Activated CD8-positive, alpha-beta memory T cell treated with anti-CD3 and anti-CD28 coated beads for 1 hour (primary cell): ENCODE measurements at places on chromosomes 4 and X.

DNA sequence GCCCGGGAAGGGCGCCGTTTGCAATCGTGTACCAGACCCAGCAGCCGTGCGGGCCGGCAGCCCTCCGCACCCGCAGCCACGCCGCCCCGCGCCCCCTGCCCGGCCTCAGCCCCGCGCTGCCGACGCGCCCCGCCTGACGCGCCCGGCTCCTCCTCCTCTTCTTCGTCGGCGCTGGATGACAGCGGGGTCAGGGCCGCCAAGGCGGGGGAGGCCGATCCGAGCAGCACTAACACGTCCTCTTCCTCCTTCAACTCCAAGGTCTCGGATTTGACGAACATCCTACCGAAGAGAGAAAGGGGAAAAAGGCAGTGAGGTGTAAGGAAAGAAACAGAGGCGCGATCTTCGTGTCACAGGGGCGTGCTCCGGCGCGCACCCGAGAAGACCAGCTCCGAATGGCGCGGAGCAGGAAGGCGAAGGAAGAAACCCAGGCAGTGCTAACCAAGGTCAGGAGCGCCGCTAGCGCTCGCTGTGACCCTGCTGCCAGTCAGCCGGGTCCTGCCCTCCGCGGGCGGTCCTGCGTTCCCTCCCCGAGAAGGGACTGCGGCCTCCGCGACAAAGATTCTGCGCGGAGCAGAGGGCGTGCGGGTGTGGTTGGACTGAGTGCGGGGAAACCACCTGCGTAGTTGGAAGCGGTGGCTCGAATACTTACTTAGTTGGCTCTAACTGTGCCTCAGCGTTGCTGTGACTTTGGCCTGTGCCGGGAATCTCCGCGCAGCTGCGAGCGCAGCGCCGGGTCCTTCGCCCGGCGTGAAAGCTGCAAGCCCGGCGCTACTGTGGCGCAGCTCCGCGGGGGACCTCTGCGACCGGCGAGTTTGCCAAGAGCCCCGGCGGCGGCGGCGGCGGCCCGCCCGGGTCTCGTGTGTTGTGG is 548 bp downstream of the NEUROG2 start:
- no peak for DNase-seq

DNA sequence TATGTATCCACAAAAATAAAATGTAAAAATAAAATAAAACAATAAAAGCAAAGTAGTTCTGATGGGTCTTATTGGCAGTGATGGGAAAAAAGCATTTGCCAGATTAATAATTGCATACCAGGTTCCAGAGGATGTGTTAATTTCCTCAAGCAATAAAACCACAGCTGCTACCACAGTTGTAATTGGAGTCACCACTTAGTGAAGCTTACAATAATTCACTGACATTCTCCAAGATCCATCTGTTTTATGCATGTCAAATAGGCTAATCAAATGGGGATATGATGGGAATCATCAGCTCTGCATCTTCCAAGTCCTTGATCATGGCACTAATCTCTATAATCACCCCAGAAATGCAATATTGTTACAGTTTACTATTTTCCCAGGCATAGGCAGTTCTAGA is 123.5 kb upstream of the EMCN start:
- no peak for DNase-seq

DNA sequence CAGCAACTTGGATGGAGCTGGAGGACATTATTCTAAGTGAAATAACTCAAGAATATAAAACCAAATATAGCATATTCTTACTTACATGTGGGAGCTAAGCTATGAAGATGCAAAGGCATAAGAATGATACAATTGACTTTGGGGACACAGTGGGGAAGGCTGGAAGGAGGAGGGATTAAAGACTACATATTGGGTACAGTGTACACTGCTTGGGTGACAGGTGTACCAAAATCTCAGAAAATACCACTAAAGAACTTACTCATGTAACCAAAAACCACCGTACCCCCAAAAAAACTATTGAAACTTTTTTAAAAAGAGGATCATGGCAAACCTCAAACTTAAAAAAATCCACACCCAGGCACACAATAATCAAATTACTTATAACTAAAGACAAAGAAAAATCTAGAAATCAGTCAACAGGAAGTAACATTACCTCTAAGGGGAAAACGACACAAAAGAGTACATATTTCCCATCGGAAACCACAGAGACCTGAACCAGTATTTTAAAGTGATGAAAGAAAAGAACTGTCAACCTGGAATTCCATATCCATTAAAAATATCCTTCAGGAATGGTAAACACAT is 241.8 kb downstream of the PRDM5 start:
- no peak for DNase-seq

GRCh38 chrX:147912093-147912801 is 528 bp downstream of the FMR1 start:
- DNase-seq, result no peak

DNA sequence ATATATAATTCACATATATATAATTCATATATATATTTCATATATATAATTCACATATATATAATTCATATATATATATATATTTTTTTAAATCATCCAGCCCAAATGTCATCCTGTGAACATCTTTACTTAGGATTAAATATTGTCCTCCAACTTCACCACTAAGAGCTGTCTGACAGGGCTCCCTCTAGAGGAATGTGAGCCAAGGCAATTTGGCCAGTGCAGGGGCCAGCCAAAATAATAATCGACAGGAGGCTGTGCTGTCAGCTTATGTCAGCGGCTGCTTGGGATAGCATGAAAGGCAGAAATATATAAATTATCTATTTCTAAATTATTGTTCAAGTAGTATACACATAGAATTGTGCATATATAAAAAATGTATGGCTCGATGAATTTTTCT is 29.5 kb downstream of the EGFL6 start:
- no peak for DNase-seq

- DNase-seq, result no peak
Measured at GRCh38 chr4:147548256-147548655, 67.4 kb downstream of the EDNRA start.

DNA sequence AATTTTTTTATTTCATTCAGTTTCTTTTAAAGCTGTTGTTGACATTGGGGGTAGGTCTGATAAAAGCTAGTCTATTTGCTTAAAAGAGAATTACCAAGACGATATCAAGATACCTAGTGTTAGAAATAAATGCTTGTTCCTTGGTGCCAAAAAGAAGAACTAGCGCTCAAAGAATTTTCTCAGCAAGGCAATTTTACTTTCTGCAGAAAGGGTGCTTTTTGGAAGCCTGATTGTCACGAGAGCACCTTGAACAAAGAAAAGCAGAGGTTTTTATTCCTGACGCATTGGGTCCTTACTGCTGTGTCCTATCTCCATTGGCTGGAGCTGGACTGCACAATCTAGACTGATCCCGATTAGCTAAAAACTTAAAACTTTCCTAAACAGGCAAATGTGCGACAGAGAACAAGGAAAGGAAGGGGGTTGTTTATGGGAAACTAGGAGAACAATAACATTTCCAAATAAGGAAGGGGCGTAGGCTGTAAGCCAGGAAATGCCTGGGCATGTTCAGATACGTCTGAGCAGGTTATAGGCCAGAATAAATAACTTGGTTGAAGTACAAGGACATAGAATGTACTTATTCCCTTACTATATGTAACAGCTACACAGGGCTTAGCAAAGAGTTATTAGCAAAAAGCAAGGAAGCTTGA is 50.3 kb upstream of the STPG2 start:
- DNase-seq, result no peak

GRCh38 chrX:123184866-123185276 is 793 bp downstream of the GRIA3 start:
- DNase-seq, result no peak

DNA sequence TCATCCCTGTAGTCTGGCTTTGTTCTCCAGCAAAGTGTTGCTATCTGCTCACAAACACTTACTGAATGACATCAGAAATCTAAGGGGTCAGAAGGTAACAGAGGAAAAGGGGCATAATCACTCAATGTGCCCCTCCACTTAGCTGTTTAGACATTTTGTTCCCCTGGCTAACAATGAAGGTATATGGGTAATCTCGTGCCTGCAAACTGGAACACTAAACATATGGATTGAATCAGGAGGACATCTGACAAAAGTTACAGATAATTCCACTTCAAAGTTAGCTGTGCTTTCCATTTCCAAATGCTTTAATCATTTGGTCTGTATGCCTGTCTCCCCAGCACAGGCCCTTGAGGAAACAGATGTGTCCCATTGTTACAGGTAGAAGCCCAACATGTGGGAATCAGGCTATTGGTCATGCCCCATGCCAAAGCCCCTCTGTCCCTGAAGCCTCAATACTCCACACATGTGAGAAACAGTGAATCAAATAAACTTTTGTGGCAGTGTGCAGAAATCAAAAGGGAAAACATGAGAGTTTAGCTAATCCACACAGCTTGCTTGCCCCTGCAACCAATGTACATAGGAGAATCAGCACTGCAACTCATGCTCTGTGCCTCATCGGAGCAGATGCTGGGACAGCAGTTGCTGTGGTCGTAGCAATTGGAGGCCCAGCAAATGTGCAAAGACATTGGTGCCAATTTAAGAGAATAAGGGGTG is 111.7 kb downstream of the RNF150 start:
- no peak for DNase-seq

- no peak for DNase-seq
Measured at GRCh38 chr4:77624213-77624612, 18.6 kb downstream of the CXCL13 start.

DNA sequence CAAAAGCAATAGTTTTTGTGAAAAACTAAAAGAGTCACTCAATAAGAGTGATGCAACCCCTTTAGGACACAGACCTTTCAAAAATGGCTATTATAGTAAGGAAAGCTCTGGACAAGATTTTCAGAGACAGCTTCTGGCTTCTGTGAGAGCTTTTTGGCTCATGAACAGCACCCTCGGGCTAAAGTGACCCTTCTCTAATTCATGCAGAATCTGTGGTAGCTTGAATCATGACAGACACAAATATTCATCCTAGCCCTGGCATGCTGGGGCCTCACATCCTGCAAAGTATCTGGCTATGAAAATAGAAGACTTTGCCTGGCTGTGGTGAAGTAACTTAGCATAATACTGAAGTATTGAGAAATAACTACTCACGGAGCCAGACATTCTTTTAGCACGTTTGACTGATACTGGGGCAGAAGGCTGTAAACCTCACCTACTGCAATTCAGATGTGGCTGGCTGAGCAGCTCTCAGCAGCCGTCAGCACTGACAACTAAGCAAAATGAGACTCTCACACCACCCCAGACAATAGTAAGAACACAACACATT is 327.3 kb downstream of the MAPK10 start:
- no peak for DNase-seq

- no peak for DNase-seq
Measured at GRCh38 chrX:71056867-71057266, 11.3 kb downstream of the SNX12 start.

- peak; percentile 4 for DNase-seq
Measured at GRCh38 chrX:39477762-39478120, 620.0 kb downstream of the BCOR start.

DNA sequence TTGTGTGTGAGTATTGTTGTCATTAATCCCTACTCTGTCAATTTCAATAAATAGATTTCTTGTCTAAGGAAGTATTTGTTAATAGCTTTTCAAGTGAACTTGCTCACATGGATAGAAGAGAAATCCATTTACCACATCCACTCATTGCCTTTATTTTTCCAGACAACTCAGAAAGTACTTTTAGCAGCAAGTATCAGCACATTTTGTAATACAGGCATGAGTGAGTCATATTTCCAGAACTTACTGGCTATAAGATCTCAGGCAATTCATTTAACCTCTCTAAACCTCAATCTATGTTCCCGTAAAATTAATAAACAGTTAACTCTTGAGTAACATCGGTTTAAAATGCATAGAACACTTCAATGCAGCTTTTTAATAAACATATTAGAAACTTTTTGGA is 317.9 kb upstream of the PCDH7 start:
- no peak for DNase-seq

DNA sequence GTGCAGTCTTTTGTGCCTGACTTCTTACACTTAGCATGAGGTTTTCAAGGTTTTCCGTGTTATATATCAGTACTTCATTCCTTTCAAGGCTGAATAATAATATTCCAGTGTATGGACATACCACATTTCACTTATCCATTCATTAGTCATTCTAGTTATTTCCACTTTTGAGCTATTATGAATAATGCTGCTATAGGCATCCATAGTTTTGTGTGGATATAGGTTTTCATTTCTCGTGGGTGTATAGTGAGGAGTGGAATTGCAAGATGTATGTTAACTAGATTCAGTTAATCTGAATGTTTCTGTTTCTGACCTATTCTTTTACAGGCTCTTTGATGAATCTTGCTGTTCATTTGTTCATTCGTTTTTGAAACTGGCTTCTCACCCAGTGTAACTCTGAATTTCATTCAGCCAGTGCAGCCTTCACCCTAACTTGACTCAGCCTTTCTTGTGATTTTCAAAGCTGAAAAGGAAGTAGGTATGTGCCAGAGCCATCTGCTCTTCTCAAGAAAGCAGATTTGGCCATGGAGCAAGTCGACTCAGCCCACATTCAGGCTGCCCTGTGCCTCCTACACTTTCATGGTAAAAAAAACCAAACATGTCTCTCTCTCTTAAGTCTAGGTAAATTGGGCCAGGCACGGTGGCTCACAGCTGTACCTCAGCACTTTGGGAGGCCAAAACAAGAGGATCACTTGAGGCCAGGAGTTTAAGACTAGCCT is 56.3 kb upstream of the NOCT start:
- DNase-seq, result no peak

GRCh38 chrX:113001836-113002235 is 161.2 kb upstream of the AMOT start:
- no peak for DNase-seq

- no peak for DNase-seq
Measured at GRCh38 chr4:21413807-21414370, 534.7 kb downstream of the KCNIP4 start.

DNA sequence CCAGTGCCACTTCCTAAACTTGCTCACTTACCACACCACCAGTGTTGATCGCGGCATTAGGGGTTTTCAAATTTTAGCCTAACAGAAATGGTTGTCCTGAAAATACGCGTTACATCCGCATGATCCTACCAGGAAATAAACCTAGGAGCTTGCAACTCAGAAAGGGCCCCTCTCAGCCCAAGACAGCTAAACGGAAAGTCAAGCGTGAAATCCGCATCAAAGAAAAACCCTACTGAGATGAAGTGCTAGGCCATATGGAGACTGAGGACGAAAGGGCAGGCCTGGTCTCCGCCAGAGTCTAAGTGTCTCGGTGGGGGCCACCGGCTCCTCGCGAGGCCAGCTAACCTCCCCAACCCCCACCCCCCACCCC is 626 bp downstream of the YTHDC1 start:
- DNase-seq, result no peak

GRCh38 chrX:154142386-154142785 is 1.7 kb upstream of the OPN1LW start:
- no peak for DNase-seq

- DNase-seq, result no peak
Measured at GRCh38 chr4:139453041-139453370, 915 bp upstream of the RAB33B start.

DNA sequence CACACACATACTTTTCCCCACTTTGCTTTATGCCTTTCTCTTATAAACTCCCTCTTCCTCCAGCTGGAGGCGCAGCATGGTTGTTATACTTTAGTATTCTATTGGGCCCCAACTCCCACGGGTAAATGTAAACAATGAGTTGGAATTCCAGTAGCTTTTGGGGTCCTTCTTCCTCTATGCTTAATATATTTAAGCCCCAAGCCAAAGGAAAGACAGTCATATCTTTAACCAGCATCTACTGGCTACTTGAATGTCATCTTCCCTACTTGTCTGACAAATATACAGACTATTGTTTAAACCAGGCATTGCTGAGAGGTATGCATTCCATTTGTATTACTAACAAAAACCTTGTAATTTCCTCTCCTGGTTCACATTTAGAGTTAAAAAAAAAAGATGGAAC is 72.9 kb downstream of the WDR19 start:
- DNase-seq, result no peak

- DNase-seq, result no peak
Measured at GRCh38 chr4:3077796-3078195, 3.3 kb downstream of the HTT start.
